ENCODE measurements at places on chromosomes 2 and 18.

- no peak for DNase-seq
Observed at GRCh38 chr18:39455285-39455684, 1889.7 kb upstream of the CELF4 start.

DNA sequence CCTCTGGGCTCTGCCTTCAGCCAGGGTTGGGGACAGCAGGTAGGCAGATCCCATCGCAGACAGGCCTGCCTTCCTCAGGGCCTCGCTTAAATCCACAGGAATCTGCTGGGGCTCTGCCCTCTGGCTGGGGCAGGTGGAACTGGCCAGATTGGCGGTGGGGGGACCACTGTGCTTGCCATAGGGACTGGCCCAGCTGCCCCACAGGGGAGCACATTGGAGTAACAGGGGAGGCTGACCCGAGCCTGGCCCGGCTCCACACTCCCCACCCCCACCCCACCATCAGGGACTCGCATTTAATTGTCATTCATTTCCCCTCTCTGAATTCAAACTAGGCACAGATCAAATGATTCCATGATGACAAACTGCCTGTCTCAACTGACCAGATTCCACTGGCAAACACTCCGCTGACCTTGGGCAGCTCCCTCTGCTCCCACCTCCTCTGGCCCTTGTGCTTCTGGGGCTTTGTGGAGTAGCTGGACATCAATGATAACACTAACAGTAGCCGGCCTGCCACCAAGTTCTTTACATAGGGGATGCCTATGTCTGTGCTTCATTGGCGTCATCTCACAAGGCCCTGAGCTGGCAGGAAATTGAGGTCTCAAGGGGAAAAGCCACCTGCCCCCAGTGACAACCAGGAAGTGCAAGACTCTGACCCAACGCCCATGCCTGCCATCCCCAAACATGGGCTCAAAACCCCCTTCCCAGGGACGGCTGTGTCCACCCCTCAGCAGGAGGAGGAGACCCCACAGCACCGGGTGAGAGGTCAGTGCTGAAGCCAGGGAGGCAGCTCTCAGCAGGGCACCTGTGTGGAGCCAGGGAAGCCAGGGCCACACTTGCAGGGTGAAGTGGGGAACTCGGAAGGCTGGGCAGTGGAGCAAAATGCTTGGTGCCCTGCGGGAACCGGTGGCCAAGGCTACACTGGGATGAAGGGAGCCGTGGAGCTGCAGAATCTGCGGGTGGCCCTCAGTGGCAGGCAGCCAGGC is 2.1 kb upstream of the B3GNT7 start:
- no peak for DNase-seq

DNA sequence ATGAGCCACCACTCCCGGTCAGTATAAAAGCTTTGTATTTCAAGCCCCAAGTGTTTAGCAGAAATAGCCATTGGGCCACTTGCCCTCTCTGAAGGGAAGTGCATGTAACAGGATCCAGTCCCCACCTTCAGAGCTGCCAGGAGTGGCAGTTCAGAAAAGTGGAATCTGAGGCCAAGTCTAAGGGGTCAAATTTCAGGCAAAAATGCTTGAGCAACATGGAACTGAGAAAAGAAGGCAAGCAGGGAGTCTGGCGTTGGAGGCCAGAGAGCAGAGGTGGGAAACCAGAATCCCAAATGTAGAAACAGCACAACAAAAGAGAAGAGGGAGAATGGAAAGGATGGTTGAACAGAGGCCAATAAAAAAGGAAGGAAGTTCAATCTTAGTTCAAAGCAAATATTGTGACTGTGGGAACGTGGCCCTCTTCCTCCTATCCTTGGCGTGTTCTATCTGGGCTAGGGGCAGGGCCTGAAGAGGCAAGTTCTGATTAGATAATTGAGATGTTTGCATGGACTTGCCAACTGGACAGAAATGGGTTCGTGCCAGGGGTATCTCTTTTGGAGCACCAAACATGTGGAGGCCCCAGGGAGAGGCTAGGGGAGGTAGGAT is 102.2 kb downstream of the AP1S3 start:
- no peak for DNase-seq

DNA sequence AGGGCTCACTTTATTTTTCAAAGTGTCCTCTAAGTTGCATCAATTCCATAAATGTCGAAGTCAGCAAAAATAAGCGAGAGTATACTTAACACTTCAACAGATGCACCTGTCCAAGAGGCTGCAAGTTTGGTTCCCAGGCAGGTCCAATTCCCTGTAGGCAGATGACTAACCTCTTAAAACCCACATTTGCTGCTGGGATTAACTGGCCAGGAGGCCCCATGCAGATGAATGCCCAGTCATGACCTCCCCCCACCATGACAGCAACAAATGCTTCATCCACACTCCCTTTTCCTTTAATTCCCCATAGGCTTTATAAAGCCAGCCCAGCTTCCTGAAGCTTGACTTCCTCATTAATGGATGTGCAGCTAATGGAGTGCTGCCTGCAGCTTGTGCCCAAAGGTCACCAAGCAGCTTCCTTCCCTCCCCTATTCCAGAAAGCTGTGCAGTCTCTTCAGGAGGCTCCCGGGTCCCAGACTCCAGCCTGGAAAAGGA is 35.7 kb downstream of the REEP1 start:
- DNase-seq, result no peak

- DNase-seq, result no peak
Observed at GRCh38 chr2:160425434-160426151, 68.0 kb downstream of the RBMS1 start.

DNA sequence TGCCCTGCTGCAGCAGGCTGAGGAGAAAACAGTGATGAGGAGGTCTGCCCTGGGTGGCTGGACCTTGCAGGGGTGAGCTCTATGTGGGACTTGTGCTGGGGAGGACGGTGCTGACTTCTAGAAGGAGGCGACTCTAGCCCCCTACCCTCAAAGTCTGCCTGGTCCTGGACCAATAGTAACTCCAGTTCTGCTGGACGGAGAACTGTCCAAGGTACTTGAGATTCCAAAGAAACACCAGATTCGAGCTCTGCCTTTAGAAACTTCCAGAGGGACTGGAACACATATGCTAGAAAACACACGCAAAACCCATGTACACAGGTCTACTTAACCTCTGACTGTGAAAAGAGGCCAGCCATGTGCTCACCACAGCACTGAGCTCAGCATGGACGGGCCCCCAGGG is 260.6 kb downstream of the TWIST2 start:
- DNase-seq, result no peak

DNA sequence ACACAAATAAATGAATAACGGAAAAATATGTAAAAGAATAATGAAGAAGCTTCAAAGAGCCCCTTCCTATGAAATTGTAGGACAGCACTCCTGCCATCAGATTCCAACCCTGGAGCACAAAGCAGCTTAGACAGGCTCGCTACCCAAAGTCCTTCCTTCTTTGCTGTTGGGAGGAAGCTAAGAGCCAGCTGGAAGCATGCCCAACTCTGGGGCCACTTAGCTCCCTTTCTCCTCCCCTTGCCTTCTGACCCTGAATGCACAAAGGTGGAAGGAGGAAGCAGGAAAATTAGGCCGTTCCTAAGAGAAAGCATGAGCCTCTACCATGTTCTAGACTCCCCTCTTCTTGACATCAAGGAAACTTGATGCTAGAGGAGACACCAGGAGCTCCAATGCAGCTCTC is 700.8 kb downstream of the RNF144A start:
- DNase-seq, result no peak

Measured in NCI-H1092 (cell line).